Umbilical cord (tissue), 2 donors: ENCODE measurements at places on chromosomes 11 and 22. TPM values are rescaled to one million over a fixed set of nuclear protein-coding genes. Genes with fewer than 3 reads are reported as not detected.

Gene AGBL2
- total RNA-seq, result 1.2 TPM

Gene SEC14L6
- 2.4 TPM for total RNA-seq

Gene OR10D3
- 0.24 TPM for total RNA-seq

Gene SLC1A2
- 12.0 TPM for total RNA-seq

Gene SLC22A9
- 2.2 TPM for total RNA-seq

Gene RNF26
- 0.72 TPM for total RNA-seq

Gene CNTF
- total RNA-seq, result 4.3 TPM

Gene CDC42BPG
- 0.96 TPM for total RNA-seq

Gene SF1
- total RNA-seq, result 120 TPM

Gene MRGPRX3
- total RNA-seq, result not detected

Gene C22orf42
- total RNA-seq, result 0.96 TPM
